ENCODE measurements at places on chromosomes 6 and 20.

DNA sequence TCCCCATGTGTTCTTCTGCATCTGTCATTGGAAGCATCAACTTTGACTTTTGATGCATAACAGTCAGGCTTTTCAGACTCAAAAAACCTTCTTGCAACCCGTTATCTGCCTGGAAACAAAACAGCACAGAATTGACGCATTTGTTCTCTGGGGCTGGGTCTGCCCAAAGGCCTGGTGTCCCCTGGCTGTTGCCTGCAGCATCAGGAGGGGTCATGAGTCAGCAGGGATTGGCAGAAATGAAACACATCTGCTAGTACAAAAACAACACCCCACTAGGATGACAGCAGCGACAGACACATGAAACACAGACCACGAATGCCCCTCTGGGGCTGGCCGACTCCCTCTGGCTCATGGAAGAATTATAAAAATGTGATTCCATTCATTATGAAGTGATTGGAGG is 157.6 kb upstream of the INSM1 start:
- DNase-seq: no peak
- H3K4me3 ChIP-seq: no peak overlapping the region
- H3K27ac ChIP-seq: no peak overlapping the region
- no peaks in the 10 kb centered on the region for H3K4me1 ChIP-seq
- no peaks in the 10 kb centered on the region for H3K36me3 ChIP-seq
- H3K27me3 ChIP-seq: peaks cover 54% of the 10 kb centered on the region

DNA sequence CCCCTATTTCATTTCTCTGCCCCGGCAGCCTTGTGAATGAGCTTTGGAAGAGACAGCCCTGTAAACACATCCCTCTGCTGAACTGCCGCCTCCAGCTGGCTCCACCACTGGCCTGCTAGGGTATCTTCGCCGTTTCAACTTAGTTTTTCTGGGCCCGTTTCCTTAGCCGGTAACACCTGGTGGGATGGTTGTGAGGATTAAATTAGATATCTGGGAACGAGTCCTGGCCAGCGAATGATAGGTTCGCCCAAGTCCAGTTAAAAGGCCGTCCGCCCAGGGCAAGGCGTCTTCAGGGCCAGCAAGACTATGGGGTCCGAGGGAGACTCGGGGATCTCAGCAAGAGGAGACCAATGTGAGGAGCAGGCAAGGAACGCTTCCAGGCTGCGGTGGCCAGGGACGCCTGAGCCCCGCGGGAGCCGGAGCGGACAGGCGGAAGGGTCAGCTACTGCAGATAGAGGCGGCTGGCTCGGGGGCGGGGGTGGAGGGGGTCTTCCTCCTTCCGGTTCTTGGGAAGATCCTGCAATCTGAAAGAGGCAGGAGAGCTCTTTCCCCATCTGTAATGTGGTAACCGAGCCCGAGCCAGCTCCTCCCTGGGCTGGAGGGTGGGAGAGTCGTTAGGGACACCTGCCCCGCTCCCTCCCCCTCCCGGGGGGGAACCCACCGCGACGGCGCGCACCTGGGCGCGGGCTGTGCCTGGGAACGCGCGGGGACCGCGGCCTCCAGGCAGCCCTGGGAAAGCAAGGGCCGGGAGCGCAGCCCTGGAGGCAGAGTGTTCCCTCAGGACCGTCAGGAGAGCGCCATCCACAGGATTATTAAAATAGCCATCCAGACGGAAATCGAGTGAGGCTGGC is 4.5 kb upstream of the PTCRA start:
- peaks cover 8% of the 10 kb centered on the region for H3K27me3 ChIP-seq
- no peak for DNase-seq

DNA sequence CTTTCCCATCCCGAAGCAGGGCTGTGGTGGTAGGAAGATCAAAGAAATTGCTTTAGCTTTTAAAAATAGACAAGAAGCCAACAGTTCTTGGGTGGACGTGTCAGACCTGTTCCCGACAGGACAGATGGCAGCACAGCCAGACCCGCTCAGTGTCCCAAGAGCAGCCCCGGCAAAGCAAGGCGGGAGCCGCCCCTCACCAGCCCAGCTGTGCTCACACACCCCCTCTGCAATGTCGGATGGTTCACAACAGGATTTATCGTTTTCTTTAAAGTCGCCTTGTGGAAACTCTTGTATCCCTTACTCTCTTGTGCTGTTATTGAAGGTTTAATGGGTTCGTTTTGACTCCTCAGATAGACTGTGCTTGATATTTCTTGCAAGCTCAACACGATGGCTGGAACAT is 302.4 kb downstream of the THBS2 start:
- no peak overlapping the region for H3K27ac ChIP-seq
- H3K36me3 ChIP-seq: no peaks in the 10 kb centered on the region
- peaks cover 11% of the 10 kb centered on the region for H3K27me3 ChIP-seq
- DNase-seq: no peak

DNA sequence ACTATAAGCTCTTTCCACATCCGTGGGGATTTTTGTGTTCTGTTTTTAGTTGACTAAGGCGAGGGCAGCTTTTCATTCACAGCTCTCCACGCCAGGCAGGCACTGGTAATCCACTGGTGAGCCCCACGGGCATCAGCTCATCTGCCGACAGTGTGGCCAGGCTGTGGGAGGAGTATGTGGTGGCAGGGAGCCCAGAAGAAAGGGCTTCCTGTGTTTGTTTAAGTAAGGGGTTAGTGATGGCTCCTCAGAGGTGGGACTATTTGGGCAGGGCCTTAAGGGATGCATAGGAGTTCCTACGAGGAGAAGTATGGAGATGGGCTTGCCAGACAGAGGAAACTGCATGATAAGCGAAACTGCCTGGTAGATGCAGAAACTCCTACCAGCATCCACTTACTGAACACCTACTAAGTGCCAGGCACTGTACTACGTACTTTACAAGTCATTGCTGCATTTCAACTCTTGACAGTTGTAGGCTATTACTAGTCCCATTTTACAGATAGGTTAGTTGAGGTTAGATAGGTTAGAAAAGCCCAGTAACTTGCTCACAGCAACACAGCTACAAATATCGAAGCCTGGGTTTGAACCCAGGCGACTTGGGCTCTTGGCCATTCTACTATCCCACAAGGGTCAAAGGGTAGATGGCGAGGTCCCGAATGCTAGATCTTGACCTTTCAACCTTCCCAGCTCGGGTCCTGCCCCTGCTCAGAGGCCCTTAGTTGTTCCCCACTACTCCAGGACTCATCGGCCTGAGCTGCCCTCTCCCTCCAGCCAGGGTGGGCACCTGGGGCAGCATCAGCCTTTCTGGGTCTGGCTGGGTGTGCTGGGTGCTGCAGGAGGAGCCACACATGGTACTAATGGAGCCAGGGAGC is 55.1 kb downstream of the CEBPB start:
- H3K27me3 ChIP-seq: no peaks in the 10 kb centered on the region
- H3K4me1 ChIP-seq: no peaks in the 10 kb centered on the region
- no peak overlapping the region for H3K27ac ChIP-seq
- H3K4me3 ChIP-seq: no peak overlapping the region

GRCh38 chr6:31882344-31882743 is 3.5 kb upstream of the SLC44A4 start:
- no peak for DNase-seq
- H3K27ac ChIP-seq: no peak overlapping the region
- no peaks in the 10 kb centered on the region for H3K27me3 ChIP-seq
- H3K36me3 ChIP-seq: peaks cover 40% of the 10 kb centered on the region

GRCh38 chr6:158972241-158973233 is 27.5 kb downstream of the RSPH3 start:
- H3K36me3 ChIP-seq: peaks cover 7% of the 10 kb centered on the region
- no peaks in the 10 kb centered on the region for H3K27me3 ChIP-seq
- peaks cover 8% of the 10 kb centered on the region for H3K4me1 ChIP-seq
- no peak for DNase-seq
- no peak overlapping the region for H3K4me3 ChIP-seq

DNA sequence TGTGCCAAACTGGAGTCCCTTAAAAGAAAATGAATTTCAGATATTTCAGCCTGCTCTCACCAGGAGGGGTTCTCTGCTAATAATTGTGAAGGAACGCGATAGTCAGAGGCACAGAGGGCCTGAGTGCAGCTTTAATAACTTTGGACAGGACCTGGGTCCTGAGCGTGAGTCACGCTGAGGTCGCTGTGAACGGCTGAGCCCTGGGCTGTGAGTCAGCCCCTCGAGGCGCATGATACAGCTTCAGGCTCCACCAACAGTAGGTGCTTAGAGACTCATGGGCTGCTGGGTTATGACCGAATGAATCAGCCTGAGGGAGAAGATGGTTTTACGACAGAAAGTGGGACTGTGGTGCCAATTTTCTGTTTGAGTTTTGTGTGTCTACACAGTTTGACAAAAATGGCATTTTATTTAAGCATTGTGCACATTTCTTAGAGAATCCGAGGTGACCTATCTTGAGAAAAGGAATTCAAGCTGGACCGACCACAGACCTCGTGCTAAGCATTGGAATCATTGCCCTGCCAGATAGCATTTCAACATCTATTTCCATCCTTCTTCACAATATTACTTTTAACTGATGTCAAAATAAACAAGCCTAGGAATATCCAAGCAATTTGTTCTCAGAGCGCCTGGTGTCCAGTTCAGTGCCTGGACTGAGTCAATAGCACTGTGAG is 183.0 kb downstream of the THBS2 start:
- no peak overlapping the region for H3K27ac ChIP-seq
- DNase-seq: no peak
- peaks cover 66% of the 10 kb centered on the region for H3K27me3 ChIP-seq
- no peak overlapping the region for H3K4me3 ChIP-seq

GRCh38 chr6:42963855-42964605 is 3.5 kb downstream of the GNMT start:
- H3K4me3 ChIP-seq: no peak overlapping the region
- H3K27me3 ChIP-seq: no peaks in the 10 kb centered on the region
- H3K36me3 ChIP-seq: peaks cover 10% of the 10 kb centered on the region
- H3K27ac ChIP-seq: no peak overlapping the region
- H3K4me1 ChIP-seq: peaks cover 6% of the 10 kb centered on the region

DNA sequence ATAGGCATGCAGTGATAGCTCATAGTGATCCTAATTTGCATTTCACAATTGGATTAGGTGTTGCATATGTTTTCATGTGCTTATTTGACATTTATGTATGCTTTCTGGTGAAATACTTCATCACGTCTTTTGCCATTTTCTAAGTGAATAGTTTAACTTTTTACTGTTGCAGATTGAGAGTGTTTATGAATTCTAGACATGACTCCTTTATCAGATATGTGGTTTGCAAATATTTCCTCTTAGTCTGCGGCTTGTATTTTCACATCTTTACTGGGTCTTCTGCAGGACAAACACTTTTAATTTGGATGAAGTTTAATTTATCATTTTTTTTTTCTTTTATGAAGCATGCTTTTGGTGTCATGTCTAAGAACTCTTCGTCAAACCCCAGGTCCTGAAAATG is 39.2 kb downstream of the CCN2 start:
- H3K27ac ChIP-seq: no peak overlapping the region
- no peak overlapping the region for H3K4me3 ChIP-seq
- no peak for DNase-seq
- peaks cover 3% of the 10 kb centered on the region for H3K36me3 ChIP-seq
- H3K27me3 ChIP-seq: peaks cover 46% of the 10 kb centered on the region

GRCh38 chr6:169292338-169293124 is 38.9 kb upstream of the THBS2 start:
- DNase-seq: no peak
- peaks cover 56% of the 10 kb centered on the region for H3K27me3 ChIP-seq

DNA sequence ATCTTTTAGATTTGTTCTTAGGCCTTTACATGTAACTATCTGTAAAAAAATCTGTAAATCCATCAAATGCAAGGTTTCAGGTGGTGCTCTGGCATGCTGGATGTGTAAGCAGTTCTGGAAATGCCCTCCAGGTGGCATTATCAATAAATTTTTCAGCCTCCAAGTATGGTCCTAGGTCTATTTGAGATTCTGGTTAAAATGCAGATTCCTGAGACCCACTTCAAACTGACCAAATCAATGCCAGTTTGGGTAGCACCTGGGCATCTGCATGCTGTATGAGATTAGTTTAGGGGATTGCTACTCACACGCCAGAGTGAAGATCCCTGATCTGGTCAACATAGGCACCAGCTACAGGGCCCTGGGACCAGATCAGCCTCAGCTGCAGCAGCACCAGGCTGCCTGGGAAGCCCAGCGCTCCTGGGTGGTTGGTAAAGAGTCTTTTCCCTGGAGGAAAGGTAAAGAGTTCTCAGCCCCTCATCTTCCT is 507.3 kb upstream of the CITED2 start:
- no peaks in the 10 kb centered on the region for H3K36me3 ChIP-seq
- no peak overlapping the region for H3K4me3 ChIP-seq
- DNase-seq: no peak
- peaks cover 12% of the 10 kb centered on the region for H3K27me3 ChIP-seq

DNA sequence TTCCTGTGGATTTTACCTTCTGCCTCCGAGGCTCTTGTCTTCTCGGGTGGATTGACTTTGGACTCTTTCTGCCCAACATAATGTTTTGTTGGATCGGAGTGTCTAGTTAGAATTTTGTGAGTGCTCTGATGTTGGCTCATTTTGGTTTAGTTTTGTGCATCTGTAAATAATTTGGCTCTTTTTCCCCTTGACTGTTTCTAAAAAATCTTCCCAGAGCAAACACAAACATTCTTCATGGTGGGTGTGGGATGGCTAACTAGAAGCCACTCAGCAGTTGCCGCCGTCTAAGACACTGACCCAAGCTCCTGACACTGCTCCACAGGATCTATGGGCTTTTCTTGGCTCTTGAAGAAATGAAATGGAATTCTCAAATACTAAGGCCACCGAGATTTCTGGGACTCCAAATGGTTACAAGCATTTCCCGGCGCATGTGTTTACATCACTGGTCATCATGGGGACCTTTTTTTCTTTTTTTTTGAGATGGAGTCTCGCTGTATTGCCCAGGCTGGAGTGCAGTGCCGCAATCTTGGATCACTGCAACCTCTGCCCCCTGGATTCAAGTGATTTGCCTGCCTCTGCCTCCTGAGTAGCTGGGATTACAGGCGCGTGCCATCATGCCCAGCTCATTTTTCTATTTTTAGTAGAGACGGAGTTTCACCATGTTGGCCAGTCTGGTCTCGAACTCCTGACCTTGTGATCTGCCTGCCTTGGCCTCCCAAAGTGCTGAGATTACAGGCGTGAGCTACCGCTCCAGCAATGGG is 92.0 kb upstream of the FRMD1 start:
- DNase-seq: no peak
- H3K4me3 ChIP-seq: no peak overlapping the region
- H3K36me3 ChIP-seq: peaks cover 3% of the 10 kb centered on the region
- no peak overlapping the region for H3K27ac ChIP-seq
- H3K4me1 ChIP-seq: peaks cover 10% of the 10 kb centered on the region

GRCh38 chr6:105791583-105792318 is 294.4 kb upstream of the PRDM1 start:
- H3K27ac ChIP-seq: no peak overlapping the region
- peaks cover 23% of the 10 kb centered on the region for H3K27me3 ChIP-seq
- H3K4me3 ChIP-seq: no peak overlapping the region
- H3K36me3 ChIP-seq: no peaks in the 10 kb centered on the region
- peaks cover 13% of the 10 kb centered on the region for H3K4me1 ChIP-seq

Measured in central memory CD8-positive, alpha-beta T cell (primary cell).